ENCODE measurements at places on chromosomes 13 and 19. TPM values are rescaled to one million over a fixed set of nuclear protein-coding genes. Genes with fewer than 3 reads are reported as not detected.

DNA sequence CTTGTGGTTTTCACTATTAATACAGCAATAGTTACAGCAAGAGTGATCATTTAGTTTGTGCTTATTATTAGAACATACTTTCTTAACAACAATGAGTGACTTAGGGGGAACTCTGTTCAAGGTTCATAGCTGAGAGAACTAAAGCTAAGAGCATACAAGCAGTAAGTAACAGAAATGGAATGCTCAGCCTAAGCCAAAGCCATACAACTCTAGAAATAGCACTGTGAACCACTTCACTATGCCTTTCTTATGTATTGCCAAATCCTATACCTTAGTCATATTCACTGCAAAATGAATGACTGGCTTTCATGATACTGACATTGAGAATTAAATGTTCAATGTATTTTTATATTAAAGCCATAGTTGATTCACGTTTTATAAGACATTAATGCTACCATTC is 599.7 kb upstream of the SLITRK1 start:
- H3K4me1 ChIP-seq = no peaks in the 10 kb centered on the region
- H3K27me3 ChIP-seq = no peaks in the 10 kb centered on the region
- H3K36me3 ChIP-seq = no peaks in the 10 kb centered on the region
- no peak overlapping the region for H3K4me3 ChIP-seq
- DNase-seq = no peak
- H3K27ac ChIP-seq = no peak overlapping the region

DNA sequence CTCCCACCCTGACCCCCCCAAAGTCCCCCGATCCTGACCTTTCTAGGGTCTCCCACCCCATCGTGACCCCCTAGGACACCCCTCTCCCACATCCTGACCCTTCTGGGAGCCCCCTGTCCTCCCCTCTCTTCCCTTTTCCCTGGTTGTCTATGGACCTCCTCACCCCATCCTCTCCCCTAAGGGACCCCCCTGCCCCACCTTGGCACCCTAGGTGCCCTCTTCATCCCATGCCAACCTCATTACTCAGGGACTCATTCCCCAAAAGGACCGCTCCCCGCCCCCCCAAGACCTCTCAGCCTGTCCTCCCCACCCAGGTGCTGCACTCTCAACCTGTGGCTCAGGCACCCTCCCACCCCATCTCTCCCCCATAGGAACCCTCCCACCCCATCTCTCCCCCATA is 2.1 kb downstream of the MAP2K2 start:
- no peak overlapping the region for H3K4me3 ChIP-seq
- peaks cover 3% of the 10 kb centered on the region for H3K36me3 ChIP-seq
- H3K4me1 ChIP-seq = peaks cover 17% of the 10 kb centered on the region
- no peak overlapping the region for H3K27ac ChIP-seq
- no peaks in the 10 kb centered on the region for H3K27me3 ChIP-seq

GRCh38 chr13:21010621-21011020 is 50.8 kb downstream of the LATS2 start:
- H3K4me1 ChIP-seq = peaks cover 52% of the 10 kb centered on the region
- no peak for DNase-seq
- H3K27ac ChIP-seq = no peak overlapping the region
- H3K4me3 ChIP-seq = no peak overlapping the region
- peaks cover 2% of the 10 kb centered on the region for H3K36me3 ChIP-seq

GRCh38 chr19:1811472-1811894 is 593 bp downstream of the ATP8B3 start:
- DNase-seq = no peak
- peaks cover 5% of the 10 kb centered on the region for H3K36me3 ChIP-seq

Gene BST2
- total RNA-seq = 52.1 TPM
